MV-4-11 (cell line): ENCODE measurements at places on chromosomes 2 and 18.

GRCh38 chr2:219362524-219363164 lies 25.1 kb downstream of the DNPEP start:
- DNase-seq = peak; percentile 99

- no peak for DNase-seq
Measured at GRCh38 chr2:28869494-28870145, 489 bp downstream of the TRMT61B start.

GRCh38 chr2:162925595-162925994 lies 87.0 kb upstream of the KCNH7 start:
- DNase-seq = peak; percentile 43

DNA sequence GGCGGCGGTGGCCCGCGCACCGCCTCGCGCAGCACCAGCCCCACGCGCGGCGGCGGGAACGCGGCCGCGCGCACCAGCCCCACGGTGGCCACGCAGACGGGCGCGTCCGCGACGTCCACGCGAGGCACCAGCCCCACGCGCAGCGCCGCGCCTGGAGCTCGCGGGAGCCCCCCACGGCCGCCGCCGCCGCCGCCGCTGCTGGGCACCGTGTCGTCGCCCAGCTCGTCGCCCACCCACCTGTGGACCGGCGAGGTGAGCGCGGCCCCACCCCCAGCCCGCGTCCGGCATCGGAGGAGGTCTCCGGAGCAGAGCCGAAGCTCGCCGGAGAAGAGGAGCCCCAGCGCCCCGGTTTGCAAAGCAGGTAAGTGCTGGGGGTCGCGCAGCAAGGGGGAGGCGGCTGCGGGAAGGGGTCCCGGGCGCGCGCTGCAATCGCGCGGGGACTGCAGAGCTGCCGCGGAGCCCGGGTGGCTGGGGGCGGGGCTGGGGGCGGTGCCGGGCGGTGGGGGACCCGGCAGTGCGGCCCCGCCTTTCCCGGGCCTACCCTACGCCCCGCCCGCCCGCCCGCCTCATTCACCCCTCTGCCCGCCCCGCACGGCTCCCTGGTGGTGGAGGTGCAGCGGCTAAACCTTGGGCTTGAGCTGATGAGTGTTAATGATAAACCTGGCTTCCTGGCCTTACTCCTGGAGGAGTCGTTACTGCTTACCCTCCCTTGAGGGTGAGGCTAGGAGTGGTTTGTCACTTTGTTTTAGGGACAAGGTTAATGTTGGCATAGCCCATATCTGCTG lies 851 bp downstream of the FAM117B start:
- peak; percentile 50 for DNase-seq

DNA sequence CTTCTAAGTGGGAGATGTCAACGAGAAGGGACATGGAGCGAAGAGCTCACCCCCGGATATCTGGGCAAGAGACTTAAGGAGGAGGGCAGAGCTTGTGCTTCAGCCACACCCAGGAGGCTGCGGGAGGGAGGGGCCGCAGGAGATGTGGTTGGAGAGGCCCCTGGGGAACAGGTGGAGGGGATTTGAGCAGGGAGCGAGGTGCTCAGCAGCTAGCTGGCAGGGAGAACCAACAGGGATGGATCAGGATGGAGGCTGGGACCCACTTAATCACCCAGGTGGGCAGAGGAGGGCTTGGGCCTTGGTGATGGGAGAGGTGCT lies 78.3 kb downstream of the MBP start:
- peak; percentile 58 for DNase-seq

DNA sequence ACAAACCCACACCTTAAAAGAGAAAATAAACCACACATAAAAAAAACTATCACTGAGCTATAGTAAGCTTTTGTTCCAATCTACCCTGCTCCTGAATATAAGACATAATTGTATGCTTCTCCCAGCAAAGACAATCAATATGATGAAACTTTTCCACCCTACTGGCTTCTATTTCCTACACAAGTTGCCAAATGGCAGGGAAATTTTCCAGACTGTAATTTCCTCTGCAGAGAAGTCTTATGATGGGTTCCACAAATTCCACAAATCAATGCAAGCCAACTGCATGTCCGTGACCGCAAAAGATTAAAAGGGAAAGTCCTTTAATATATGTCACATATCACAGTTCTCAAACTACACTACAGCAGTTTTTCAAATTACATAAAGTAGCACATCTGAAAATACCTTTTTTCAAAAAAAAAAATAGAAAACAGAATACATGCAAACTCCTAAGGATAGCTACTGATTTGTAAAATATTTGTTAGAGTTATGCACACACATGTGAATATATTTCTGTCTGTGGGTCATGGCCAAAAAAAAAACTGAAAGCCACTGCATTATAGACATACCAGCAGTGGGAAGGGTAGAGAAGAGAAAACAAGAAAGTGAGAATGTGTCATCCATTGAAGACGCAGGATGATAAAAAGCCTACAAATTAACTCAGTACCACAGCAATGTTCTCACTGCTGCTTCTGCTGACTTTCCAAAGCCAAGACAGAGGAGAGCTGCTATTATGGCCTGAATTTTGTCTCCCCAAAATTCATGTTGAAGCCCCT lies 61.4 kb downstream of the RPL31 start:
- DNase-seq = no peak

DNA sequence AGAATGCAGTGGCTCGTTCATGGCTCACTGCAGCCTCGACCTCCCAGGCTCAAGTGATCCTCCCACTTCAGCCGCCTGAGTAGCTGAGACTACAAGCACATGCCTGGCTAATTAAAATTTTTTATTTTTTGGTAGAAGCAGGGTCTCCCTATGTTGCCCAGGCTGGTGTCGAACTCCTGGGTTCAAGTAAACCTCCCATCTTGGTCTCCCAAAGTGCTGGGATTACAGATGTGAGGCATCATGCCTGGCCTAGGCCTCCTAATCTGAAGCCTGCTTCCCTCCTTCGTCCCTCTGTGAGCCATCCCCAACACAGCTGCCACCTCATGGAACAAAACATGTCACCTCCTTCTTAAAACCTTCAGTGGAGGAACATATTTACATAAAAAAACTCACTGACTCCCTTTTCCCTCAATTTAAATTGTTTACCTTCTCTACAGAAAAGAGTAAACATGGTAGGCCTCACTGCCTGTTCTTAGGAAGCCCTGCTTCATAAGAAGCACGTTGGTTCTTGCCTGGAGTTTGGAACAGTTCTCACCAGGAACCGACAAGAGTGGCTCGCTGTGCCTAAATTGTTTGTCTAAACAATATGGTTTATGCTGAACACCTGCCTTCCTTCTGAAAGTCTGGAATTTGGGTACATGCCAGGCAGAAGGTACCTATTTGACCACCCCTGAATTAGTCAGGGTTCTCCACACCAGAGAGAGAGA lies 12.1 kb upstream of the RHOB start:
- DNase-seq = no peak

GRCh38 chr18:69257861-69258458 lies 142.7 kb upstream of the DOK6 start:
- DNase-seq = peak; percentile 30

GRCh38 chr18:41660654-41661053 lies 294.4 kb upstream of the PIK3C3 start:
- DNase-seq = no peak

DNA sequence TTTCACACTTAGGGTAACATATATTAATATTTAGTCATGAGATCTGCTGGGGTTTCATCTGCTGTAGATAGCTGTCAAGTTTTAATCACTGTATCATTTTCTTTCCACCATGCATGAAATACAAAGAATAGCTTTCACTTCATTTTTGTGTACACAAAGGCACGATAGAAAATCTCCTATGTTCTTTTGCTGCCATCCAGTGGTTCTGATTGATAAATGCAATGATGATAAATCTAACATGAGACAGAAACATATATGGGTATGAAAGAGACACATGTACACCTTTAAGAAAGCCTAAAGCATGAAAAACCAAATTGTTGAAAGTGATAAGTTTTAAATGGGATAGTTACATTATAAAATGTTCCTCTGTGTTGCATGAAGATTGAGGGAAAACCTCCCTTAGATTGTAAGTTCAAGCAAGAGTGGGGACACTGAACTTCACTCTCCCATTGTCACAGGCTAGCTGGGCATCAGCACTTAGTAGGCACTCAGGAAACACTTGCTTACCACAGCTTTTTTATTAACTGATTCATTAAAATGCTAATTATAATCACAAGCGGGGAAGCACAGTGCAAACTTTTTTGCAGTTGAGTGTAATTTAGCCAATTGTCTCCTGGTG lies 31.2 kb downstream of the C1D start:
- DNase-seq = peak; percentile 34
